Fibroblast of skin of right biceps (primary cell): ENCODE measurements at places on chromosomes 16 and 17.

- no peak for DNase-seq
These were observed 10.7 kb downstream of the GUCY2D start for GRCh38 chr17:8012996-8013640.

- no peak for DNase-seq
These were observed 2111.5 kb downstream of the TP53TG3F start for GRCh38 chr16:35570946-35571345.

- peak; percentile 55 for DNase-seq
These were observed 5.2 kb upstream of the CDH8 start for GRCh38 chr16:62041401-62041800.

DNA sequence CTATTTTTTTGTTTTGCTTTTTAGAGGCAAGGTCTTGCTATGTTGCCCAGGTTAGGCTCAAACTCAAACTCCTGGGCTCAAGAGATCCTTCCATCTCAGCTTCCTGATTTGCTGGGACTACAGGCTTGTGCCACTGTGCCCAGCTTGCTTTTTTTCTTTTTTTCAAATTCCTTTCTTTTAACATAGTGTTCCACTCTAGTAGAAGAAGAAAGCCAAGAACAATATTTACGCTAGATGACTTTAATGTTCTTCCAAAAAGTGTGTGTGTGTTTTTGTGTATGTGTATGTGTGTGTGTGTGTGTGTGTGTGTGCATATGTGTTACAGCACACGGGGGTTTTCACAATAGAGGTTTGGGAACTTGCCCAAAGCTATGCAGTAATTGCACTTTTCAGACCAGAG is 10.7 kb upstream of the UMOD start:
- no peak for DNase-seq

DNA sequence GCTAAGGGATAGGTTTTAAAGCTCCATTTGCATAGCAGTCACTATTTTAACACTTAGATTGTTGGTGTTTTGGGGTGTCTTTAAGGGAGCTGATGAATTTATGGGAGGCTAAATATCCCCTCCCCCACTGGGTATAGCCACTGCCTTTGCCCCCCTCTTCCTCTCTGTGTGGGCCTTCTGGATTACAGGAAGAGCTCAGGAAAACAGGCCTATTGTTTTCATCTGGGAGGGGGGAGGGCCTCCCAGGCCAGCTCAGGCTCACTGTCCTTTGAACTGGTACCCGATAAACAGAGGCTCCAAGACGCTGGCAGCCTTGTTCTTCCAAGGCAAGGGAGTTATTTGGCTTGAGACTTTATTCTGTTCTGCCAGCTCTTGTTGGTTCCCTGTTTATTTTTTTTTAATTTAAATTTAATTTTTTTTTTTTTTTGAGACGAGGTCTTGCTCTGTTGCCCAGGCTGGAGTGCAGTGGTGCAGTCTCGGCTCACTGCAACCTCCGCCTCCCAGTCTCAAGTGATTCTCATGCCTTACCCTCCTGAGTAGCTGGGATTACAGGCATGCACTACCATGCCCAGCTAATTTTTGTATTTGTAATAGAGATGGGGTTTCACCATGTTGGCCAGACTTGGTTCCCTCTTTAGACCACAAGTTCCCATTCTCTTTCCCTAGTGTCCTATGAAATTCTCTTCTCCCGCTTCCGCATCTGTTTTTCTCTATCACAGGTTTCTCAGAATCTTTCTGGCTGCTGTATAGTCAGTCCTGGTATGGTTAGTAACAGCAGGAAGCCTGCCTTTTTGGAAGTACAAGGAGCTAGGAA is 25.1 kb downstream of the MINK1 start:
- DNase-seq: no peak

- DNase-seq: peak; percentile 93
These were observed 52.0 kb downstream of the CBFA2T3 start for GRCh38 chr16:88924834-88925539.

- DNase-seq: peak; percentile 5
These were observed 16.8 kb upstream of the TRPV2 start for GRCh38 chr17:16398270-16399267.

DNA sequence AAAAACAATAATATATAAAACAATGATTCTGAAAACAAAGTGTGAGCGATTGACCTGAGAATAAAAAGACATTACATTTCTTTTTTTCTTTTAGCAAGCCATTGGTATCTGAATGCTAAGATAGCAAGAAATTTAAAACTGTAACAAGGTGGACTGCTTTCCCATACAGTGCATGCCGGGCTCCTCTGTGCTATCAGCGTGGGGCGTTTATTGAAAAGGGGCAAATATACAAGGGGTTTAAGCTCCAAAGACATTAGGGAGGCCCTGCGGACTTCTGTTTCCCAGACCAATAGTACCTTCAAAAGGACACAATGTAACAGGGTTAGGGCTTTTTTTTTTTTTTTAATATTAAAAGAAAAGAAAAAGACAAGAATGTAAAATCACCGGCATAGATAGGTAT is 261.3 kb downstream of the ZFHX3 start:
- DNase-seq: no peak

- peak; percentile 34 for DNase-seq
These were observed 7.0 kb downstream of the DHX40 start for GRCh38 chr17:59572301-59572924.

DNA sequence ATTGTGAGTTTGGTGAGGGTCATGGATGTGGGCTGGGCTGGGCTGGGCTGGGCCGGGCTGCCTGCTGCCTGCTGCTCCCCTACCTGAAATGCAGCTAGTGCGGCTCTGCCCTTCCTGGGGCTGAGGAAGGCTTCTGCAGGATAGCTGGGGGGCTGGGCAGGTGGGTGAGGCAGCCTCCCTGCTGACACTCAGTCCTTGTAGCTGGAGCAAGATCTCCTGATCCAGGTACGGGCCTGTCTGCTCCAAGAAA is 4.7 kb downstream of the RPL13 start:
- DNase-seq: no peak
